ENCODE measurements at places on chromosomes 7 and 10.

- DNase-seq, result no peak
Measured at GRCh38 chr7:81902536-81902935, 132.7 kb upstream of the HGF start.

DNA sequence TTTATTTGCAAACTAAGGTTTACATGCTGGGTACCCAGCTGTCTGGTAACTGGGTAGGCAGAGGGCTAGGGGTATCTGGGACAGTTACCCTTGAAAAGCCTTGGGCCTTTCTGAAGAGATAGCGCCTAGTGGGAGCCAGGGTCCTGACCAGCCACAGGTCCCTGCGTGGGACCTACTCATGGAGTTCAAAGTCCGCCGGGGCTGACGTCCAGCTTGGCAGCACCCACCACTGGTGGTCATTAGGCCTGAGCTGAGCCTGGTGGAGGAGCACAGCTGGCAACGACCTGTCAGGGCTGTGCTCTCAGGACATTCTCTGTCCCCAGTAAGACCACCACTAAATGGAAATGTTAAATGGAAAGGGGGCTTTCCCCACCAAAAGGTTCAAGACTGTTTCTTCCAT is 20.0 kb downstream of the GUSB start:
- DNase-seq, result no peak

DNA sequence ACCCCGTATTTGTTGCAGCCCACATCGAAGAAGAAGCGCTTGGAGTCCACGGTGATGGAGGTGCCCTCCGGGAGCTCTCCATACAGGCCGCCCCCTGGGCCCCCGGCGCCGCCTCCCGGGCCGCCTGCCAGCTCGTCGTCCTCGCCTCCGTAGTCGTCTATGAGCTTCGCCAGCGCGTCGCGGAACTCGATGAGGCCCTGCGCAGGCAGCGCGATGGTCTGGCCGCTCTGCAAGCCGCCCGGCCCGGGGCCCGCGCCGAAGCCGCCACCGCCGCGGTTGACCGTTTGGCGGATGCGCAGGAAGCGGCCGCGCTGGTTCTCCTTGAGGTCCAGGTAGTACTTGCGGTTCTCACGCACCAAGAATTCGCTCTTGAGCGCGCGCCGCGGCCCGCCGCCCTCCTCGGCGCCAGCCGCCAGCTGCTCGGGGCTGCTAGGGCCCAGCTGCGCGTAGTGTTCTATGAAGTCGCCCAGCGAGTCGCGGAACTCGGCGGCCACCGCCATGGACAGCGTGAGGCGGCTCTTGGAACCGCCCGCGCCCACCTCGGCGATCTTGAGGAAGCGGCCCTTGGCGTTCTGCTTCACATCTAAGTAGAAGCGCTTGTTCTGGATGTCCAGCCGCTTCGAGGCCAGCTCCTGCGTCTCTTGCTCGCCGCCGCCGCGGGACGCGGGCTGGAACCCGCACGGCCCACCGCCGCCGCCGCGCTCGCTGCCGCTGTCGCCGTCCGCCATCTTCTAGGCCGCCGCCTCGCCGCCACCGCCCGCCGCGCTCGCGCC is 523 bp downstream of the PURB start:
- peak; percentile 69 for DNase-seq

DNA sequence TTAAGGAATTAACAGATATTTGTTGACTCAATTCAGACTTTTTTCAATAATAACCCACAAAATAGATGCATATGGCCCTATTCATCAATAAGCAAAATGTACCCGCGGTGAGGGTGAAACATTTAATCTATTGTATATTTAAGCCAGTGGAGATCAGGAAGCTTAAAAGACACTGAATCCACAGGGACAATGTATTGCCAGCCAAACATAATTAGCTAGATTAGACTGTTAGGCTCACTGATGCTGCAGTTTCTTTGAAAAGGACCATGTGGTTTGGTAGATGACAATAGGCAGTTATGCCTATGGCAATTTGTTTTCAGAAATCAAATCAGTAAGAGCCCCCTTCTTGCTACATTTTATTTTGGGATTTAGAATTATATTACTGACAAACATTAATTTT is 87.3 kb upstream of the PLXDC2 start:
- DNase-seq, result no peak

DNA sequence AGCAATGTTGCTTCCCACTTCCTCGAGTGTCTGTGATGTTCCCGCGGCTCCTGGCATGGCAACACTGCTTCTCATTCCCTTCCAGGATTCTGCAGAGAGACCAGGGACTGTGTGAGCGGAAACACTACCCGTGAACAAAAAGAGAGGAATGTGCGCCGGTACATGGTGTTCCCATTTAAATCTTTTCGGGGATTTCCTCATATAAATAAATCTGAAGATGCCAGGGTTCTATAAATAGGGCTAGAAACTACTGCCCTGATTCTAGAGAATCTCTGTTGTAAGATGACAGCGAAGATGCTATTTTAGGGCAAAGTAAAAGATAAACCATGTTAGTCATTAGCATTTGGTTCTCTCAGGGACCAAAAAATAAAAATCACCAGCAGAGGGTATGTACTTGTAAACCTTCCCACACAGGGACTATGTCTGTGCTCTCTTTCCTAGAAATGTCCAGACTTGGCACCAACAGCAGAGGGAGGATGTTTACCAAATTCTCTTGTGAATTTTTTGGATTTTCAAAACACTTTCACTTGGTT is 92.2 kb upstream of the DDC start:
- DNase-seq, result no peak

GRCh38 chr10:60534761-60535389 is 145.2 kb upstream of the ANK3 start:
- no peak for DNase-seq

DNA sequence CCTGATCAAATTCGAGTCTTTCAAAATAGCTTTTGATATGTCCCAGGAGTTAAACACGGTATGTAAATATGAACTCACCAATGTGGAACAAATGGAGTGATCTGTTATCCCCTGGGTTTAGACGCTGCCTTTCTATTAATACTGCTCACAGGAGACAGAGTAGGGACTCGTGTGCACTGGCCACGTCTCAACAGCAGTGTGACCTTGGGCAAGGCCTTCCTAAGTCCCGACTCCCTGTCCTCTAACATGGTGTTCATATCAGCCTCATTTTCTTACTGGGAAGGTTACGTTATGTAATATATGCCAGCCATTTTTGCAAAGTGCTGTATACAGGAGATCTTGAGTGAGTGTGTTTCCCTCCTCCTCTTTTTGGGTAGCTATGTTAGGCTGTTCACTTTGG is 1.8 kb downstream of the WDR37 start:
- DNase-seq, result no peak

DNA sequence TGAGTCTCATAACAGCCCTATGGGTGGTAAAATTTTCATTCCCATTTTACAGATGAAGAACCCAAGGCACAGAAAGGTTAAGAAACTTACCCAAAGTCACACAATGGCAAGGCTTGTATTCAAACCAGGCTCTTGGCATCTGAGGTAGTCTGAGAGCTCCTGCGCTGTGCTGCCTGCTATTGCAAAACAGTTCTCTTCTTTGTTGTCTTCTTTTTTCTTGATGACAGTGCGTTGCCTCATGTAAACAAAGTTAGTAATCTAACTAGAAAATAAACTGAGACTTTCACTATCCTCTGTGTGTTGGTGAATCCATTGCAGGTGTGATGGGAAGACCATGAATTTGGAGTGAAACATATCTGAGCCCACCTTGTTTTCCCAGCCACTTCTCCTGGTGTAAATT is 240.8 kb downstream of the PTEN start:
- DNase-seq, result no peak

DNA sequence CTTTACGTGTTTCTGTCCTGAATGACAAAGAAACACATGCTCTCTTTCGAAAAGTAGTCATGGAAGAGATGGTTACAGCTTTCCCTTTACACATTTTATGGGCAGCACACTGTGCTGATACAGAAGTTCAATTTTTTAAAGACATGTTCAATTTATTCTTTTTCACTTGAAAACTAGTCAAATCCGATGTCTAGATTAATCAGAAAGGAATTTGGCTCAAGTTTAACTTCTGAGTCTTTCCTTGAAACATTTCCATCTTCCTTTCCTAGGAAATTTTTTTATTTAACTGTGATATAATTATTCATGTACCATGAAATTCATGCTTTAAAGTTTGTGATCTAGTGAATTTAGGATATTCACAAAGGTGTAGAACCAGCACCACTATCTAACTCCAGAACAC is 360.1 kb downstream of the TNS3 start:
- no peak for DNase-seq

GRCh38 chr10:100972115-100972903 is 3.0 kb downstream of the SEMA4G start:
- no peak for DNase-seq

- no peak for DNase-seq
Measured at GRCh38 chr7:149310113-149310836, 48.3 kb downstream of the ZNF783 start.

DNA sequence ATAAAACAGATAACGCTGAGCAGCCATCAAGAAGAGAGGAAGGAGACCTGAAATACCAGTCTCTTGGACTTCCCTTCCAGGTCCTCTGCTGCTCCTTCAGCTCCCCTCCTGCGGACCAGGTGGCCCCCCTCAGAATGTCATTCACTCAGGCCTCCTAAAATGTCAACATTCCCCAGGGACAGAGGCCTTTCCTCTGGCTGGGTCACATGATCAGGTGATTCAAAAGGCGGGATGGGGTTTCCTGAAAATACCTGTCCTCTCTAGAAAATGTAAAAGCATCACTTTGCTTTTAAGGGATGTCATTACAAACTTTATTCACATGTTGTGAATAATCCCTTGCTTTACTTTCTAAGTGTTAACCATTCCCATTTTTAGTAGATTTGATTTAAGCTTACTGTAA is 311.1 kb downstream of the INHBA start:
- no peak for DNase-seq

GRCh38 chr7:158519633-158520174 is 67.9 kb downstream of the PTPRN2 start:
- no peak for DNase-seq

- DNase-seq, result no peak
Measured at GRCh38 chr10:108490944-108491343, 1326.4 kb upstream of the SORCS1 start.

DNA sequence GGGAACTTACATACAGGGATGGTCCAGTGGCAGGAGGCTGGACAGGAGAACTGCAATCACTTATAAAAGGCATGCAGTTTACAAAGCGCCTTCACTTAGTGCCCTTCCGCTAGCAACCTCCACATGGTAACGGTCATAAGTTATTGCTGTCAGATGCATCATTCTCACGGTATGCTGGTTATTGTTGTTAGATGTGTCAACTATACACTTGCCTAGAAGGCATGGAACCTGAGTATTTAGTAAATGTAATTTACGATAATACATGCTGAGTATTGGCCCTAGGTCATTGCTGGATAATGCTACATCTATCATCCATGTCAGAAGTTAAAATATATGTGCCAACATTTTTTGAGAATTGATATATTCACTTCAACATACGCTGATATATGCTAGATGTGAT is 155.1 kb upstream of the MBL2 start:
- no peak for DNase-seq

DNA sequence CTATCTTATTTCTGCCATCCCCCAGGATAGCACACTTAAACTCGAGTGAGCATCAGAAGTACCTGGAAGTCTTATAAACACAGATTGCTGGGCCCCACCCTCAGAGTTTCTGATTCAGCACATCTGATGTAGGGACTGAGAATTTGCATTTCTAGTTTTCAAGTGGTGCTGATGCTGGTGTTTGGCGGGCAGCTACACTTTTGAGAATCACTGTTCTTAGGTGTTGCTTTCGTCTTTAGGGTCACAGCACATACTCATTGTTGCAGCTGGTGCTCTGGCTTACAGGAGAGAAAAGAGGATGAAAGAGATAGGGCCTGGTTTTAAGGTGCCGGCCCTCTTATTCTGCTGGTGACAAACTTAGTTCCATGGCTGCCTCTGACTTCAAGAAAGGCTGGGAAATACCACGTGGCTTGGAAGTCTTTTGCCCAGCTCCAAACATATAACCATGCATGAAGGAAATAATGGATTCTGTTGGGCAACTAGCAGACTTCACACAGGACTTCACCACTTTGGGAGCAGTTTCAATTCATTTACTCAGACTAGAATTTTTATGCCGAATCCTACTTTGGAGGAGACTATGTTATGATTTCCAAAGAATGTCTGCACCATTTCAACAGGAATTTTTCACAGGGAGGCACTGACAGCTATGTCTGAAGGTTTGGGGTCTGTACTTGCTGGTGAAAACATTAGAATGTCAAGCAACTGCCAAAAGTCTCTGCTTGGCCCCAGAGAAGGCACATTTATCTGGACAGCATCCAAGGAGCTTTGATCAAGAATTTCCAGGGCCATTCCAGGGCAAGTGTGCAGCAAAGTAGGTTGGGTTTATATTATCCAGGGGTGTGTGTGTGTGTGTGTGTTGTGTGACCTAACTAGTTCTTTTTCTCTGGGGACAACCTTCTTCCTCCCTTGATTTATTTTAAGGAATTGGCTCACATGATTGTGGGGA is 6.9 kb upstream of the MINDY4 start:
- DNase-seq, result no peak

GRCh38 chr10:65275296-65275695 is 1650.5 kb upstream of the LRRTM3 start:
- no peak for DNase-seq

- DNase-seq, result no peak
Measured at GRCh38 chr10:78700413-78700812, 368.4 kb upstream of the ZMIZ1 start.

DNA sequence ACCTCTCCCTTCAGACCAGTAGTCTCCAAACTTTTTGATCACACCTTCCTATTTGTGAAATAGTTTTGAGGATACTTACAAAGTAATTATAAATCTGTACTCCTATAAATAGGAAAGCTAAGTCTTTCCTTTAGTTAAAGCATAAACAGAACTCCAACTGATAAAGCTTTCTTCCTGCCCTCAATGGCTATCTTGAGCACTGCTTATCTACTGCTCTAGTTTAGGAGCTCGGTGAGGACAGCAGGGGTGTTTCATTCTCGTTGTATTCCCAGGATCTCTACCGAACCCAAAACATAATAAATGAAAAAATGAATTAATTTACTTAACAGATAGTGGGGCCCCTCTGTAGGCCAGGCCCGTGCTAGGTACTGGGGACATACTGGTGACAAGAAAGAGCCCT is 17.7 kb downstream of the SORBS1 start:
- no peak for DNase-seq

DNA sequence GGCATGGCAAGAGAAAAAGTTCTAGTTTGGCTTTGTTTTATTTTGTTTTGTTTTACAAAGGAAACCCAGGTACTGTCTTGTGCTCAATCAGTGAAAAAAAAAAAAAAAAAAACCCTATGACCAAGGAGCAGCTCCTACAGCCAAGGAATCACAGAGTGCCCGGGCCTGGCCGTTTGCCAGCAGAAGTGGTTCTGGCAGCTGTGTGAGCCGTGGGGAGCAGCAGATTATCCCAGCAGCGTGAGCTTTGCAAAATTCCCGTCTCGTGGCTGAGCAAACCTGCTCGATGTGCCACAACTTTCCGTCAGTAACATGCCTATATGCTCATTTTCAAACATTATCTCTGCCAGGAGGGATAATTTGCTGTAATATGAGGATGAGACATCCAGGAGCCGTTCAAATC is 293.7 kb downstream of the POU6F2 start:
- no peak for DNase-seq

DNA sequence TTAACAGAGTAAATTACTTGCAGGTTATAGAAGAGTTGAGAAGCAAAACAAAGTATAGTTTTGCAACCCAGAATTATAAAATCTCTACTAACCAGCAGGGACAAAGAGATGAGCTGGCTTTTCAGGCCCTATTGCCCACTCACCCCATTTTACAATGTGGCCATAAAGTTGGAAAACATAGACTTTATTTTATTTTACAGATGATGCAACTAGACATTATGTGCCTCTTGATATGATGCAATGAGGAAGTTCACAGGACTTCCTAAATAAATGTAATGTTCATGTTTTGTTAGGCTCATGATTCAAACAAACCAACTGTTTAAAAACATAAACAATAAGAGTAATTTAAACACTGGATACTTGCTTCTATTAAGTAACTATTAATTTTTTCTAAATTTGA is 141.1 kb upstream of the WNT16 start:
- no peak for DNase-seq
